CD4-positive, alpha-beta T cell treated with Interferon alpha-2 for 1 hour (primary cell): ENCODE measurements at places on chromosomes 3 and 15.

DNA sequence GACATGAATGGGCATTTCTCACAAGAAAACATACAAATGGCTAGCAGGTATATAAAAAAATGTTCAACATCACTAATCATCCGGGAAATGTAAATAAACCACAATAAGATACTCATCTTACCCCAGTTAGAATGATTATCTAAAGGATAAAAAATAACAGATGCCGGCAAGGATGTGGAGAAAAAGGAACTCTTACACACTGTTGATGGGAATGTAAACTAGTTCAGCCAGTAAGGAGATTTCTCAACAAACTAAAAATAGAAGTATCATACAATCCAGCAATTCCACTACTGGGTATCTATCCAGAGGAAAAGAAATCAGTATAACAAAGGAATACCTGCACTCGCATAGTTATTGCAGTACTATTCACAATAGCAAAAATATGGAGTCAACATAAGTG, 124.2 kb downstream of the SATB1 start:
- no peak for DNase-seq

DNA sequence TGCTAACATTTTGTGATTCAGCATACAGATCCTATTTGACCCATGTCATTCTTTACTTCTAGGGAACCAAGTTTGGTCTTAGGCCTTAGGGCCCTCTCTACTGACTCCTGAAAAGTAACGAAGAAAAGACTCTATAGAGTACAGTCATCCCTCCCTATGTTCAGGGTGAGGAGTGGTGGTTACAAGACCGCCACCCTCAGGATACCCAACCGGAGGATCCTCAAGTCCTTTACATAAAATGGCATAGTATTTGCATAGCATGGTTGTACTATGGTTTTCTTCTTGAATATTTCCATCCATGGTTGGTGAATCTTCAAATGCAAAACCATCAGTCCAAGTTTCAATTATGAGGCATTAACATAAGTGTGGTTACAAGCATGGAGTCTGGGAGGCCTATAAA, 327.6 kb downstream of the FGF12 start:
- no peak for DNase-seq

GRCh38 chr3:25453619-25454004, 25.5 kb downstream of the RARB start:
- DNase-seq: no peak

GRCh38 chr15:38707802-38708671, 143.4 kb upstream of the RASGRP1 start:
- DNase-seq: peak; percentile 67

DNA sequence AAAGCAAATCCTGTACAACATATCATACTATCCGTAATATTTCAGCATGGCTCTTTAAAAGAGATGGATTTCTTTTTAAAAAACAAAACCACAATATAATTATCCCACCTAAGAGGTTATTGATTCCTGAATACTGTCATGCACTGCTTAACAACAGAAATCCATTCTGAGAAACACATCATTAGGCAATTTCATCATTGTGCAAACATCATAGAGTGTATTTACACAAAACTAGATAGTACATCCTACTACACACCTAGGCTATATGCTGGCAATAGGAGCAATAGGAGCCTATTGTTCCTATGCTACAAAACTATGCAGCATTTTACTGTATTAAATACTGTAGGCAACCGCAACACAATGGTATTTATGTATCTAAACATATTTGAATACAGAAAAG, 242.0 kb downstream of the NEK10 start:
- DNase-seq: no peak

- no peak for DNase-seq
Observed at GRCh38 chr3:194816748-194817591, 131.3 kb downstream of the FAM43A start.

DNA sequence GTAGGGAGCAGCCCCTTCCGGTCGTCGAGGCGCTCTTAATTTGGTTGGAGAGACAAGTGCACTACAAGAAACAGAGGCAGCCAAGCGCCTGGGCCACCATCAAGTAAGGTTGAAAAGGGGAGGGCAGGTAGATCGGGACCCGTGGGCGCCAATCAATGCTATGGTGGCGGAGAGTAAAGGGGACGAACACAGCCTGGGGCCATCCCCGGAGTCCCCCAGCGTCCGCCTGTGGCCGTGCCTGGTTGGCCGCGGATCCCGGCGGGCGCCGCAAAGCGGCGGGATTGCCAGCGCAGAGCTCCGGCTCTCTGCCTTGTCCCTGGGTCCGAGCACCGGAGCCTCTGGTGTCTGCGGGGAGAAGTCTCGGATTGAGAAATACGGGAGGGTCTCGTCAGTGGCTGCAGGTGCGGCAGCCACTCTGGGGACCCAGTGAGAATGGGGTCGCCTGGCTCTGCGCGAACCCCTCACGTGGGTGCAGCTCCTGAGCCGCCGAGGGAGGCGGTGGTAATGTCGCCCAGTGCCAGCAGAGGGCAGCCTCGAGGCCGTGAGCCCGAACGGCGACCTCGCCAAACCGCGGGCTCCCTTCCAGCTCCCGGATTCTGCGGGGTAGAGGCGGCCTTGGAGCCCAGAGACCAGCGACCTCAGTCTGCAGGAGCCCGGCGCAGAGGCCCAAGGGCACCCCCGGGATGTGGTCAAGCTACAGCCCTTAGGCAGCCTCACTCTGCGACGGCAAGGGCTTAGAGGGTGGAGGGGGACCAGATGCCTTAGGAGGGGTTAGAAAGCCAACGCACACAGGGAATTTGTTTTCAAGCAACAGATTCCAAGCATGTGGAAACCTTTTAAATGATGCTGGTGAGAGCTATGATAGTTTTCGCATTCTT, 10.8 kb downstream of the FOXL2 start:
- DNase-seq: peak; percentile 49

DNA sequence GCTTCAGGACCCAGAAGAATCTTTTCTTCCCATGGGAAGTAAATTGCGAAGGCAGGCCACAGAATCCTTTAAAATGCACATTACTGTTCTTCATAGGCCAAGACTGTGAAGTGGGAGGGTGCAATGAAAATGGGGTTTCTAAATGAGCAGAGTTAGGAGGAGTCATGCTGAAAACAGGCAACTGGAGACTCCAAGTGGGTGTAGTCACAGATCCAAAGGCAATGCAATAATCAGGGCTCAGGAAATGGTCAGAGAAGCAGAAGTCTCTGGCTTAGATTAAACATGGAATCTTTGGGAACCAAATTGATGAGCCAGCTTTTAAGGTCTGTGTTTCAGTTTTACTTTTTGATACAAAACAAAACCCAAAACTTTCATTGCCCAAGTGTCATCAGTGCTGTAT, 37.6 kb downstream of the HHLA2 start:
- DNase-seq: no peak

- no peak for DNase-seq
Observed at GRCh38 chr15:78155355-78155939, 6.3 kb downstream of the IDH3A start.

GRCh38 chr3:105414841-105415240, 48.1 kb downstream of the ALCAM start:
- DNase-seq: no peak

DNA sequence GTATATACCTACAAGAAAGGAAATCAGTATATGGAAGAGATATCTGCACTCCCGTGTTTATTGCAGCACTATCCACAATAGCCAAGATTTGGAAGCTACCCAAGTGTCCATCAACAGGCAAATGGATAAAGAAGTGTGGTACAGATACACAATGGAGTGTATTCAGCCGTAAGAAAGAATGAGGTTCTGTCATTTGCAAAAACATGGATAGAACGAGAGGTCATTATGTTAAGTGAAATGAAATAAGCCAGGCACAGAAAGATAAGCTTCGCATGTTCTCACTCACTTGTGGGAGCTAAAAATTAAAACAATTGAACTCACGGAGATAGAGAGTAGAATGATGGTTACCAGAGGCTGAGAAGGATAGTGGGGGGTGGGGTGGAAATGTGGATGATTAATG, 53.1 kb downstream of the FAM81A start:
- DNase-seq: no peak

DNA sequence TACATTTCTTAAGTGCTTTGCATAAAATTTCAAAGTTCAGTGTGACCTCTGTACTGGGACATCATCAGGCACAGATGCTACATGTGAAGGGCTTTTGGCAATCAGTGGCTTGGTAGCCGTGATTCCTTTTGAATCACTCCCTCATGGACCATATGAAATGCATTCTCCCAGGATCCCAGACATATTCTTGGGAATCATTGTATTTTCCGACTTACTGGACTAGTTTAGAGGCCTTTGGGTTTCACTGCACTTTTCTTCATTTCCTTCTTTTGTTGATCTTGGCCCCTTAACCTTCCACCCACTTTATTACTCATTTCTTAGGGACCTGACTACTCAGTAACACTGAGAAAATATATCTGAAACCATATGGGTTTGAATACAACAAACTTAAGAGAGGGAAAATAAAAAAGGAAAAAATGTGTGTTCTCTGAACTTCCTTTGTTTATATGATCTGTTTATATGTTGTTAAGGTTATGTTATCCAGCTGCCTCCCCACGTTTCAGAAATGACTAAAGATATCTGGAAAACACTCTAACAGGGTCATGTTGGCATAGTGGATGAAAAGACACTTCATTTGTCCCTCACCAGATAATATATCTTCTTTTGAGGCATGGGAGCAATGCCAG, 35.1 kb downstream of the HMG20A start:
- no peak for DNase-seq

- DNase-seq: no peak
Observed at GRCh38 chr3:133138017-133138416, 99.8 kb downstream of the TMEM108 start.

DNA sequence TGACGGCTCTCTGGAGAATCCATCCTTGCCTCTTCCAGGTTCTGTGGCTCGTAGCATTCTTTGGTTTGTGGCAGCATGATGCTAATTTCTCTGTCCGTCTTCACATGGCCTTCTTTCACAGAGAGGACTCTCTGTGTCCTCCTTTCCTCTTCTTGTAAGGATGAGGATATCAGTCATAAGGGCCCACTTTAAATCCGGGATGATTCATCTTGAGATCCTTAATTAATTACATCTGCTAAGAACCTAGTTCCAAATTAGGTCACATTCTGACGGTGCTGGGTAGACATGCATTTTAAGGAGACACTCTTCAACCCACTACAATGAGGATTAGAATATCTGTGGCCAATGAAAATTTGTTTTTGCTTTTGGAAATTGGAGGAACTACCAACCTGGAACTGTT, 15.7 kb upstream of the GXYLT2 start:
- DNase-seq: no peak

DNA sequence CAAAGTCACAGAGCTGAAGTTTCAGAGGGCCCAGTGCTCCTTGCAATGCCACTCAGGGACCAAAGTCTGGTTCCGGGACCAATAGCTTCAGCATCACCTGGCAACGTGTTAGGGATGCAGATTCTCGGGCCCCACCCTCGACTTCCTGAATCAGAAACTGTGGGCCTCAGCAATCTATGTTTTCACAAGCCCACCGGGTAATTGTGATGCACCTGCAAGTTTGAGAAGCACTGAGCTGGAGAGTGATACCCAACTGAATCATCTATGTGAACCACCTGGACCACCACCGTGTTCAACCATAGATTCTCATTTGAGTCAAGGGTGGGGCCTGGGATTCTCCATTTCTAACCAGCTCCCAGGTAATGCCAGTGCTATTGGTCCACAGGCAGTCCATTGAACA, 55.7 kb downstream of the CORO2B start:
- no peak for DNase-seq

GRCh38 chr3:65182085-65182484, 494.3 kb upstream of the ADAMTS9 start:
- no peak for DNase-seq

DNA sequence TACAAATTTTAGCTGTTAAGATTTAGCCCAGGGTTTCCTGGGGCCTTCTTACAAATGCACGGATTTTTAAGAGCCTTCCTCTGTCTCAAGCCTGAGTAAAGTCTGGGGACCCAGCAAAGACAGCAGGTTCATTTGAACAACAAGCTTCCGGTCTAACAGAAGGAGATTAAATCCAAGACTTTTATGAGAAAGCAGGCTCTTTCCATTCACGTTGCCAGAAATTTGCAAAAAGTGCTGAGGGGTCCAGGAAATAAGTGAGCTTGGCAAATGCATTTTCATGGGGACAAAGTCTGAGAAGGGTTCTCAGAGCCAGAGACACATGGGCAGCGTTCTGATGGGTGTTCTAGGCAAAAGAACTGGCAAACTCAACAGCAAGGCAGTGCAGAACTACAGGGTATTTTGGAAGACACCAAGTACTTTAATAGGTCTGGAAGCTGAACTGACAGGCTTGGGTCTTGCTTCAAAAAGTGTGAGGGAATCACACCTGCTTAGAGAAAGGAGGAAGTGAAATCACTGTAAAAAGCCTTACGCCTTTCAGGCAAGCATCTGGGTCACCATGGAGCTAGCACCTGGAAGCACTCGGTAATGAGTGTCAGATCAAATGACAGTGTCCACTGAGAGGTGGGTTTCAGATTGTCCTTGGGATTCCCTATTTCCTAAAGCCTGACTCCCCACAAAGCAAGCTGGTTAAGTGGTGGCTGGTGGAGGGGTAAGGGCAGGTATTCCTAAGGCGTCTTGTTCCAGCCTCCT, 115.8 kb upstream of the ARHGEF3 start:
- peak; percentile 49 for DNase-seq

- no peak for DNase-seq
Observed at GRCh38 chr3:149585401-149585726, 72.5 kb downstream of the WWTR1 start.

DNA sequence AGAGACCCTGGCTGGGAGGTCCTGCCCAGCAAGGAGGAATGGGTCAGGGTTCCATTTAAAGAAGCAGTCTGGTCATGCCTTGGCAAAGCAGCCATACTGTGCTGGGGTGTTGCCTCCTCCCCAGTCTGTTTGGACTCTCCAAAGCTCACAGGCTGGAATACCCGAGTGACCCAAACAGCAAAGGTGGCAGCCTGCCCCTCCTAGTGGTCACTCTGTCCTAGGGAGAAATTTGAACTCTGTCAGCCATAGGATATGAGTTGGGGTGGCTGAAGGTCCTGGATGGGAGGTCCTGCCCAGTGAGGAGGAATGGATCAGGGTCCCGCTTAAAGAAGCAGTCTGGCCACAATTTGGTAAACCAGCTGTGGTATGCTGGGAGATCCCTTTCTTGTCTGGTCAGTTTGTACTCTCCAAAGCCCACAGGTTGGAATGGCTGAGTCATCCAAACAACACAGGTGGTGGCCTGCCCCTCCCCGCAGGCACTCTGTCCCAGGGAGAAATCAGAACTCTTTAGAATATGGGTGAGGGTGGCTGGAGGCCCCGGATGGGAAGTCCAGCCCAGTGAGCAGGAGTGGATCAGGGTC, 45.0 kb downstream of the CCR1 start:
- DNase-seq: no peak

DNA sequence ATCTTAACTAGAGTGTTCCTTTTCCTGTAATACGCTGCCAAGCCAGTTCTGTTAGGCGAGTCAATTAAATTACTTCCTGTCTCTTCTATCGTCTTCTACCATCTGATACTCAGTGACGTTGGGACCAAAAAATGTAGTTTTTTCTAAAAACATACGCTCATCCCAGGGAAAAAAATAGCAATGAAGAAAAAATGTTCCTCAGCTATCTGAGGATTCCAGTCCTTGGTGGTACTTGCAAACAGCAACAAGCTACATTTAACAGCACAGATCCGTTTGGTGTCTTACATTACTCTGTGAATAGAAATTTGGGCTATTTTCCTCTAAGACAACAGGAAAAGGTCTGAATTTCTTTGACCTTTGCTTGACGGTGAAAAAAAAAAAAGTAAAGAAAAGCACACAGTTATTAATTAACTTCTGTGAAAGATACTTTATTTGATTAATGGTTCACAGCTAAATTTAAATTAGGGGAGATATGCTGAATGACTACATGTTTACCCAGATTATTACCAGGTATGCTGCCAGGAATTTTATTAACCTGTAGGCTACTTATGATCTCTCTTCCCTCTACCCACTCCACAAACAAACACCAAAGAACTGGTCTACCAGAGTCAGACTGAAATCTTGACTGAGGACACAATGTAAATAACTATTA, 254.4 kb upstream of the ZPLD1 start:
- DNase-seq: no peak

- no peak for DNase-seq
Observed at GRCh38 chr3:126117786-126118185, 33.9 kb upstream of the SLC41A3 start.
